Activated CD4-positive, alpha-beta T cell treated with anti-CD3 and anti-CD28 coated beads, Interleukin-2, amount 50 U/mL, for 16 hours (primary cell): ENCODE measurements at places on chromosomes 7 and 10.

- no peak for DNase-seq
Observed at GRCh38 chr10:83193026-83193425, 946.3 kb upstream of the GHITM start.

DNA sequence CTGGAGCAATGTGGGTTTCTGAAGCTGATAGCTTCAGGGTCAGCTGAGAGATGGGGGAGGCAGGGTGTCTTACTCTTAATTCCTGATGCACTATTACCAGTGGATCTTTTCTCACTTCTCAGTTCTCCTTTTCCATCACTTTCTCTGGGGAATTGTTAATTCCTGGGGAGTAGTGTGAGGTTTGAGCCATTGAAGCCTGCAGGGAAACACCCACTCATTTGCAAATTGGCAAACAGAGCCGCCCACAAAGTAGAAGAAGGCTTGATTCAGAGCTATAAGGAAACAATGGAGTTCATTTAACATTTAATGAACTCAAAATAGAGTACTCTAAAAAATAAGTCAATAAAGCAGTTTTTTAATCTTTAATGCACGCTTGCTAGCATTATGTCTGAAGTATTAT lies 4.3 kb upstream of the TECTB start:
- DNase-seq = no peak

- no peak for DNase-seq
Observed at GRCh38 chr7:44604941-44605340, 1.5 kb upstream of the OGDH start.

GRCh38 chr10:68735119-68735518 lies 14.1 kb downstream of the CCAR1 start:
- DNase-seq = no peak

- peak; percentile 49 for DNase-seq
Observed at GRCh38 chr7:136009488-136010079, 32.4 kb upstream of the MTPN start.

DNA sequence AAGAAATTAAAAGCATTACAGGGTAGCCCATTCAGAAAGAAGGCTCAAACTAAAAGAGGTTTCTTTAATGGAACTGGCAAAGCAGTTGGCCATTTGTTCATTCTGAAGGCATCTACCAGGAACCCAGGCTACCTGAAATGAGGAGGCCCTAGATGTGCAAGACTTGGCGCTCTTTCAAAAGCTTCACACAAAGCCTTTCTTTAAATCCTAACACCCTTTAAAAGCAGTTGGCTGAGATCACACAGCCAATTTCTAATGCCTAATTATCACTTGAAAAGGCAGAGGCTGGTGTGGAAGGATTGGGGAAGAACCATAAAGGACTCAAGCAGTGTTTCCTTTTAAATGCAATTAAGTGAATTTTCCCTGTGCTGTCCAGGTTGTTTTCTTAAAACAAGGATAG lies 23.2 kb downstream of the PPP1R17 start:
- no peak for DNase-seq

DNA sequence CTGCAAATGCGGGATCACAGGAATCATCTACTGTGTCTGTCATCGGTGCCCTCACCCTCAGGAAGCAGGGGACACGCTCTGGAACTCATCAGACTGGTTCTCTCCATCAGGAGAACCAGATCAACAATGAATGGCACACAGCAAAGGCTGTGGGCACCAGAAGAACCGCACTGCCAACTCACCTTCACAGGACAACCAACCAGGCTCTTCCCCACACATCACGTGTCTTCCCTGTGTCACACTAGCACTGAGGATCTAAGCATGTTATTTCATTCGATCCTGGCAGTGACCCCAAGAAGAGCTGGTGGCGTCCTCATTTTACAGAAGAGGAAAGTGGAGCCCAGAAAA lies 106.1 kb downstream of the TNS3 start:
- no peak for DNase-seq
